ENCODE measurements at places on chromosomes 2 and 18.

GRCh38 chr2:152467677-152468410, 132.9 kb downstream of the FMNL2 start:
- no peak for DNase-seq

GRCh38 chr18:29163596-29163995, 986.7 kb upstream of the CDH2 start:
- DNase-seq: no peak

DNA sequence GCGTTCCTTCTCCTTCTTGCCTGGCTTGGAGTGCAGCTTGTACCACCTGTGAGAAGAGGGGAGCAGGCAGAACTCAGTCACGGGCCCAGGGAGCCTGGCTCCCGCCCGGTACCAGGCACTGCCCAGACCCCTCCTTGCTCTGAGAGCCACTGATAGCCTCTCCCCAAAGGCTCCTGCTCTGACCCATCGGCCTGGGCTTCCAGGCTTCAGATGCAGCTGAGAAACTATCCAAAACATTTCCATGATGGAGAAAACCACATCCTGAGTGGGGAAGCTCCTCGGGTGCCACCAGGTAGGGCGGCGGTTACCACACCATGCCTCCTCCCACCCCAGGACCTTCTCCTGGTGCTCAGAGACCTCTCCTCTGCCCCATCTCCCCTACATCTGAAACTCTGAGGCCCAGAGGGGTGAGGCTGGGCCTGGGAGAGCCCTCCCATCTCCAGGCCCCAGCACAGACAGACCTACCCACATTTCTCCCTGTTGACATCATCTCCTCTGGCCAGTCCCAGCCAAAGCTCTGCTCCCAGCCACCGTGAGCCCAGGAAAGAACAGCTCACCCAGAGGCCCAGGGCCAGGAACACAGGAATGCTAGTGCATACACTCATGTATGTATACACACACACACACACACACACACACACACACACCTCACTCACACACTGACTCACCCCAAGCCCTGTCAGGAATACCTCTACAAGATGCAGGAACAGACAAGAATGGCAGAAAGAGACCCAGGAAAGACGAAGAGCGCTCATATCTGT, 17.9 kb upstream of the SFXN5 start:
- no peak for DNase-seq

DNA sequence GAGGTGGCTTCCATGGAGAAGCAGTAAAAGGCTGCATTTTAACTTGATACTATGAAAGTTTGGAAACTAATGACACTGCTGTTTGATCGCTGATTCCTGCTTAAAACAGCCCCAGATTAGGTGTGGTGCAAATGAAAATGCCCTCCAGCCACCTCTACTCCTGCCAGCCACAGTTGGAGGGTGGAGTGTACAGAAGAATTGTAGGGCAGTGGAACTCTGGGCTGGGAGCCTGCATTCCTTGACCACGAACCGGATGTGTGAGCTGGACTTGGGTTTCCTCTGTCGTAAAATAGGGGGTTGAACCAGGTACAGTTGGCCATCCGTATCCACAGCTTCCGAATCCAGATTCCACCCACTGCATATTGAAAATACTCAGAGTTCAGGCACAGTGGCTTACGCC, 84.6 kb upstream of the RFX8 start:
- DNase-seq: no peak

GRCh38 chr2:149161481-149162225, 123.2 kb downstream of the LYPD6B start:
- no peak for DNase-seq

- DNase-seq: no peak
These were observed 128.7 kb downstream of the EIPR1 start for GRCh38 chr2:3248754-3249475.

- no peak for DNase-seq
These were observed 148.7 kb downstream of the CABLES1 start for GRCh38 chr18:23283916-23284430.

GRCh38 chr18:31723990-31724711, 36.5 kb downstream of the SLC25A52 start:
- DNase-seq: no peak

GRCh38 chr2:132671151-132671835, 1.3 kb upstream of the LYPD1 start:
- DNase-seq: no peak

DNA sequence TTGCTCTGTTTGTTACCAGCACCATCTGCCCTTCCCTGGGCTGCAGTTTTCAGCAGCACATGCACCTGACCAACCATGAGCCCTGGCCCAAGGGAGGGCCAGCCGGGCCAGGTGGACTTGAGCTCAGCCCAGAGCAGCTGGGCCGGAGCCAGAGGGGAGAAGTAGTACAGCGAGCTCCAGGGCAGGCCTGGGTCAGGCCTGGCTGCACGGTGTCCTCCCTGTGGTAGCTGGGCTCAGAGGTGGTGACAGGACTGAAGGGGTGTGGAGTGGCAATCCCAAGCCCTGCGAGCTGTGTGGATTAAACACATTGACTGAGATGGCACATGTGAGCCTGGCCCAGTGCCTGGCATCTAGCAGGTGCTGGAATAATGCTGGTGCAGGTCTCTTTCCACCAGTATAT, 222.2 kb downstream of the GLI2 start:
- no peak for DNase-seq

- no peak for DNase-seq
These were observed 68.3 kb upstream of the PPM1B start for GRCh38 chr2:44100351-44100750.

- peak; percentile 52 for DNase-seq
These were observed 514 bp downstream of the BCL2L11 start for GRCh38 chr2:111121028-111121827.

DNA sequence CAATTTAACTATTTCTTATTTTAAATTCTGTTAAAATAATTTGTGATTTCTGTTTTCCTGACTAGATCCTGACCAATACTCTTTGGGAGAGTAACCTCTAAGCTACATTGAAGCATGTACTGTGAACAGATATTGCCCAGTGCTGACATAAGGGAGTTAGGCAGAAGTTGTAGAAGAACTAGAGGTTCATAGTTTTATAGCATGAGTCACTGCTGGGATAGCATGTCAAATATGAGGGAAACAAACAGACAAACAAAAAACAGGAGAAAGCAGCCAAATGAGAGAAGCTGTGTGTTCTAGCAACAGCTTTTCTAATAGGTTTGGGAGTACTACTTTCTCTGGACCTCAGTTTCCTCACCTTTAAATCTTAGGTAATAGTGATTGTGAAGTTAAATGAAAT, 72.4 kb downstream of the CERS6 start:
- DNase-seq: no peak

- no peak for DNase-seq
These were observed 559 bp downstream of the TMEM37 start for GRCh38 chr2:119431976-119432850.

- no peak for DNase-seq
These were observed 233.8 kb downstream of the LDLRAD4 start for GRCh38 chr18:13452388-13452811.

DNA sequence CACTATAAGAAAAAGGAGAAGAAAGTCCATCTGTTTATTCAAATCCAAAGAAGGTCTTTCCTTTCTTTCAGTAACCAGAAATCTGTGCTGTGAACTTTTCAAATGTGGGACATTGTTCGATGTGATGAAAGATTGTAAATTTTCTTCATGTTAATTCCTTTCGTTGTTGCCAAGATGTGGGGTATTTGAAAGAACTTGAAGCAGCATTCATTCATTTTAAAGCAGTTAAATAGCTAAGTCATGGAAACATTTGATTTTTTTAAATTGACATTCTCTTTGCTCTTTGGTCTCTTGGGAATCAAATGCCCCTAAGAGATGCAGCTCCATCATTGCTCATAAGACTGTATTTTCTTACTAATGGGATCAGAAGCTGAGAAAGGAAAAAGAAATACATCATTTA, 93.7 kb upstream of the EHBP1 start:
- DNase-seq: no peak

Measured in NCI-H524 (cell line).